CD4-positive, alpha-beta T cell treated with Interleukin-2 at 100 ng/mL for 4 hours (primary cell): ENCODE measurements at places on chromosomes 12 and 14.

DNA sequence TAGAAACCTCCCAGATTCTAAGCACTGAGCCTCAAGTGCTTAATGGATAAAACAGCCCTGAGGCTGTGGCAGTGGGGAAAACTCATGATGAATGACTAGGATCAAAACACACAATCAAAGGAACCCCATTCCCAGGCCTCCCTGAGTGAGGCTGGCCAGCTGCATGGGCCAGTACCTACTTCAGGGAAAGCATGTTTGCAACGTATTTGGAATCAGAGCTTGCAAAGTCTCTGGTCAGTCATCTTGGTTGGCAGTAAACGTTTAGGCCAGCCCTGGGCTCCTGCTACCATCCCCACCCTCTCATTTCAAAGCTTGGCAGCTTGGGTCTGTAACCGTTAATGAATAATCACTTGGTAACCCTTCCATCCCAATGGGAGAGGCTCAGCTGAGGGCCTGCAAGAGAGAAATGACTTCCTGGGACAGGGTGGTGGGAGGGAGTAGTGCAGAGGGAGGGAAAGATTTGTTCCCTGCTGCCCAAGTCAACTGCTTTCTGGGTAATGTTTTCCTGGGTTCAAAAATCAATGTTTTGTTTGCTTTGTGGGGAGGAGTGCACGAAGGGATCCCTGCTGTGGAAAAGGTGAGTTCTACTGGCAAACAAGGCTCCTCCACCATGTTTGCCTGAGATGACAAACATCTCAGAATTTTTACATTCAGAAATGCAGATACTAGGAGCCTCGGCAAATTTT lies 2.0 kb upstream of the RNASE8 start:
- DNase-seq, result no peak

- DNase-seq, result no peak
Measured at GRCh38 chr12:73529231-73529630, 1008.4 kb upstream of the ATXN7L3B start.

DNA sequence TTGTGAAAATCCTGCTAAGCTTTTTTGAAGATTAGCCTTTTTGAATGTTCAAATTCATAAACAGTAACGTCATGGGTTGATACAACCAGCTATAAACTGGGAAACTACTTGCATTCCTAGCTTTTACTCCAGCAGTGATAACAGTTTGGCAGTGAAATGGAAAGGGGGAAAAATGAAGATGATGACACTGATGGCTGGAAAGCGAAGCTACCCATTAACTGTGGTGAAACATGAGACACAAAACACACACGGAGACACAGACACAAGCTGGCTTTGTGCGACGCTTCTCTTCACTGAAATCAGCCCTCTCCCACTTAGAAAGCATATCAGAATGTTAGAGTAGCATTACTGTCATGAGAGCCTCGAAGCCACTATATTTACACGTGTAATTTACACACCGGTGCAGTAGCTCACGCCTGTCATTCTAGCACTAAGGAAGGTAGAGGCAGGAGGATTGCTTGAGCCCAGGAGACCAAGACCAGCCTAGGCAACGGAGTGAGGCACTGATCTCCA lies 15.7 kb downstream of the VPS37B start:
- no peak for DNase-seq

- DNase-seq, result no peak
Measured at GRCh38 chr14:66965831-66966230, 223.4 kb upstream of the GARIN2 start.

DNA sequence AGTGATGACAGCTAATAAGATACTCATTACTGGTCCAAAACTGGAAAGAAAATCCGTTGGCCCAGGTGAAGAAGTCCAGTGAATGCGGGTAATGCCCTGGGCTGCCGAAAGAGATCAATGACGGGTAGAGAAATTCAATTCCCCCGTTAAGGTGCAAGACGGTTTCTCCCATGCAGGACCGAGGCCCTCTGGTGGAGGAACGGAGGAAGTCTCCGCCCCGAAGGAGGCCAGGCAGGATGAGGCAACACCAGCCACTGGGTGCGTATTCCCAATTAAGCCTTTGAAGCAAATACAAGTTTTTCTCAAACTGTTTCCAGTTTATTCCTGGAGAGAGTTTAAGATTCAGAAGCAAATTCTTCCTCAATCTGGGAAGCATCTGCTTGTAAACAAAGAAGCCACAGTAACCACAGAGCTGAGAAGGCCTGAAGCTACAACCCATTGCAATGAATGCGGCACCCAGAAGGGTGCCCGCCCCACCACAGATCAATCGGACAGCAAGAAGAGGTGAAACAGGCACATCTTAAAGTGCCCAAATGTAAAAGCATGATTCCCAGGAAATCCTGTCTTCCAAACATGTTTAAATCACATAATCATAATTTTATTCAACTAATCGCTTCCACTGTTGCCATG lies 118.5 kb downstream of the TTC7B start:
- peak; percentile 69 for DNase-seq

- DNase-seq, result no peak
Measured at GRCh38 chr12:91551927-91552326, 369.3 kb upstream of the DCN start.

GRCh38 chr14:54685286-54685845 lies 118.4 kb downstream of the SAMD4A start:
- DNase-seq, result no peak

DNA sequence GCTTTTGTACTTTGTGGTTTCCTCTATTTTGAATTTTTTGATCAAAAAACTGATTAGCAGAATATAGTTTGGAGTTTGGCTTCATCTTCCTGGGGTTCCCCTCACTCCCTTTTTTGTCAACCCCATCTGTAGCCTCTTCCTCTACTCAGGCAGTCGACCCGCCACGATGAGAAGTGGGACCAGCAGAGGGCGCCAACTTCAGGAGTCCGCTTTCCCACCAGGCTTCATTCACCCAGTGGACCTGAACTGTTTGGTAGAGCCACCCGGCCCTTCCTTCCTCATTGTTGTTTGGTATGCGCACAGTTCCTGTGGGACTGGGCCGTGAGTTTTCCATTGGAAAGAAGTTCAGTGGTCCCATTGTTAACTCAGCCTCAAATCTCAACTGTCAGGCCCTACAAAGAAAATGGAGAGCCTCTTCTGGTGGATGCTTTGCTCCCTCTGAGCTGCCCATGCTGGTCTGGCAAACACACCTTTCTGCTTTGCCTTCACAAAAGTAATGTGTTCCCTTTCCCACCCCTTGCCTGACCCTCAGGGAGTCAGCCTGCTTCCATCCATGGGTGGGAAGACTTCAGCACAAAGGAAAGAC lies 21.7 kb downstream of the TMBIM6 start:
- peak; percentile 79 for DNase-seq
